Activated naive CD4-positive, alpha-beta T cell treated with anti-CD3 and anti-CD28 coated beads, Interleukin-2, amount 50 U/mL, for 72 hours (primary cell): ENCODE measurements at places on chromosomes 12 and 14. TPM values are rescaled to one million over a fixed set of nuclear protein-coding genes. Genes with fewer than 3 reads are reported as not detected.

DNA sequence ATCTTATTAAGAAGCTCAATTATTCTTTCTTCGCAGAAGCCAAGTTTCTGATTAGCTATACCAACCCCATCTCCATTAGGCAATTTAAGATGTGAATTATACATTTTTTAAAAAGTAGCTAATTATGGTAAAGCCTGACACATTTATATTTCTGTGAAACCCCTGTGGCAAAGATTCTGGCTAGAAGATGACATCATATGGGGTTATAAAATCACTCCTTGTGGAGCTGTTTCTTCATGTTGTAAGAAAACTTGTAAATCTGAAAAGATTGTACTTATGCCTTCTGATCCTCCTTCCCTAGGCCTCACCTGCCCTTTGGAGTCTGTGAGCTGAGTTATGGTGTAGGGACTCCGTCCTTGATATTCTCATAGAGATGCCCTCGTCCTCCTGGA is 78.1 kb downstream of the CHST11 start:
- no peak for DNase-seq

DNA sequence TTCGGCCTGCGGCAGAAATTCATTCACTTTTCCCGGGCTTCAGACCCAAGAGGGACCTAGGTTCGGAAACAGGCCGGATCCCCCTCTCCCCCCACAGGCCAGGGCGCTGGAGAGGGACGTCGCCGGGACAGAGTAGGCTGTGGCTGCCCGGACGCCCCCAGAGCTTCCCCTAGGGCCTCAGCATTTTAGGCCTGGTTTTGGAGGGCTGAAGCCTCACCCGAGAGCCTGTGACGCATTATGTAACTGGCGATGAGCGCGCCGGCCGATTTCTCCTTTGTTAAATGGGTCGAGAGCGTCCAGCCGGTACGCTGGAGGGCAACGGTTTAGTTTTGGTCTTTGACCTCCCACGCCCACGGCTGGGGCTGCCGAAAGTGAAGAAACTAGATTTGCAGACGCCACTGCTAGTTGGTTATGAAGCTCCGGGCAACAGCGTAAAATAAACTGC is 657 bp downstream of the PEBP1 start:
- peak; percentile 39 for DNase-seq

DNA sequence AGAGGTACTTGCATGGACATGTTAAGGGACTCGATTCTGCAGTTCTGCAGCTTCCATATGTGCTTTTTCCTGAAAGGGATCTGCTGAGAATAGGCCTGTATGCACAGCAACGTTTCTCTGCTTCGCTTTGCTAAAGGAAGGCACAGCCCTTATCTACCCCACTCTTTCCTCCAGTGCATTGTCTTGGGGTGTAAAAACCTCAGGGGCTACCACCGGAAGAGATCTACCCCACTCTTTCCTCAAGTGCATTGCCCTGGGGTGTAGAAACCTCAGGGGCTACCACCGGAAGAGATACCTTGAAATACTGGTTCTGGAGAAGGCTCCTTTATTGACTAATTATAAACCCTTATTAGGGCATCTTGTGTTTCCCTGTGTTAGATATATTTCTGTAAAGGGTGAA is 52.9 kb downstream of the SEL1L start:
- no peak for DNase-seq

DNA sequence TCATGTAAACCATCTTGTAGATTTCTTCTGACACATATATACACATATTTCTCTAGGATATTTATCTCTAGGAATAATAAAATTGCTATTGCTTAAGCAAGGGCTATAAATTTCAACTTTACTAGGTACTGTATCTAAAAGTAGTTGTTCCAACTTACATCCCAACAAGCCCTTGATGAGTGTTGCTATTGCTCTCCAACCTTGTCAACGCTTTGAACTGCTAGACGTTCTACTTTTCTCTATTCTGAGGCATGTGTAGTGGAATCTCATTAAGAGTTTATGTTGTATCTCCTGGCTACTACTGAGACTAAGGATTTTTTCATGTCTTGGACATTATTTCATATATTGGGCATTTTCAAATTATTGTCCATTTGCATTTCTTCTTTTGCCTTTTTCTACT is 321.5 kb upstream of the SOX5 start:
- no peak for DNase-seq

DNA sequence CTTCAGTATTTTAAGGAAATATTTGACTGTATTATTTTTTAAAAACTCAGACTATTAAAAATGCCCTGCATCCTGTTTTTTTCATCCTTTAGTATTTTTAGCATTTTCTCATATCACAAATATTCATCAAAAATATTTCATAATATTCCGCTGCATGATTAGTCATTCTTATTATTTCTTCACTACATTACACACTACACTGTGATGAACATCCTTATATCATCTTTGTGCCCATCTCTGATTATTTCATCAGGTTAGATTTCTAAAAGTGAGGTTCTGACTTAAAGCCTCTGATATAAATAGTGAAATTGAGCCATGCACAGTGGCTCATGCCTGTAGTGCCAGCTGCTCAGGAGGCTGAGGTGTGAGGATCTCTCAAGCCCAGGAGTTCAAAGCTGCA is 8.1 kb downstream of the COCH start:
- DNase-seq = no peak

The TAS2R8 gene
- not detected for total RNA-seq

The SDR9C7 gene
- not detected for total RNA-seq
